ENCODE measurements at places on chromosomes 11 and 22.

DNA sequence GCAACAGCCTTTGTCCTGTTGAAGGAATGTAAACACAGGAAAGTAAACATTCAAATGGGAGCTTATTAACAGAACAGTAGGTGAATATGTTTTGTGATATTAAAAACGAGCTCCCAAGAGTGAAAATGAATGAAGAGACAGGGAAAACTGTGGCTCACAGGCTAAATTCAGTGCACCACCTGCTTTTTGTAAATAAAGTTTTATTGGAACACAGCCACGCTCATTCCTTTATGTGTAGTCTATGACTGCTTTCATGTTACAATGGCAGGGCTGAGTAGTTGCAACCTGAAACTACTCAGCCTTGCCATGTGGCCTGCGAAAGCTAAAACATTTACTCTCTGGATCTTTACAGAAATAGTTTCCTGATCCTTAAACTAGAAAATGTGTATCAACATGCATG lies 136.9 kb downstream of the MYO18B start:
- no peak for DNase-seq

DNA sequence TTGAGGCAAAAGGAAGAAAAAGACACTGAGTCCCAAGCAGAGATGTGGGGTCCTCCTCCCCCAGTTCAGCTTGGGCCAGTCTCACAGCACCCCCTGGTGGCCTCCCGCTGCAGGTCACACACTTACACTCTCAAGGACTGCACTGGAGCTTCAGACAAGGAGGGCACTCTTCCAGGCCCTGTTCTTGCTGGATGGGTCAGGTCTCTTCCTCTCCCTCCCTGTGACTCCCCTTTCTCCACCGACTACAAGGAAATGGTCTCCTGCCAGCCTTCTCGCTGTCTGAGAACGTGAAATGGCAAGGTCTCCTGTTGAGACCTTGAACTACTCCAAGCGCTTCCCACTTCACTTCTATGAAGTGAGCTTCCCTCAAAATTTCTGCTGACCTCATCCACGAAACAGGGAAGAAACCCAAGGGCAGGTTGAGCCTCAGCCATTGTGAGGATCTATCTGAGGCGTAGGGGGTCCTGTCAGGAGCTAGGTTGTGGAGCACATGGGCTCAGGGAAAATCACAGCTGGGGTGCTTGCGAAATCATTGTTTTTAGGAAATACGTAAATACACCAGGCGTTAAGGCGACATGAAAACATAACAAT lies 11.2 kb upstream of the IGLL1 start:
- no peak for DNase-seq

DNA sequence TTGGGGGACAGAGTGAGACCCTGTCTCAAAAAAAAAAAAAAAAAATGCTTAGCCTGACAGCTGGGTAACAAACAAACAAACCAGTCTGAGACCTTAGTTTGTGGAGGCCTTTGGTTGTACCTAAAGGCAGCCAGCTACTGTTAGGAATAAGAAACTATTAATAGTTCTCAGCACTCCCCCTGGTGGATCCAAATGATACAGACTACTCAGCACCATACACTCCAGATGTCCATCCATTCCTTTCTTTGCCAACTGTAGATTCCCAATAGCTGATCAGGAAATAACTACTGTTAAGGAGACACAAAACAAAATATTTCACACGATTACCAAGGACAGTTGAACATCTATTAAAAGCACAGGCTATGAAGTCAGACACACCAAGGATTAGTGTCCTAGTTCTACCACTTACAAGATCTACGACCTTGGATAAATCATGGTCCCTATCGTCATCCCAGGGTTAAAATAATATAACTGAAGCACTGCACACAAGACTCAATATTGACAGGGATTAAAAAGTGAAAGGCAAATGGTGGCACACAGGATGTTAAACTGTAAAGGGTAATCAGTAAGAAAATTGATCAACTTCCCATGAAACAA lies 17.2 kb downstream of the CLDN25 start:
- no peak for DNase-seq

- DNase-seq = no peak
These were observed 8.8 kb downstream of the SSTR3 start for GRCh38 chr22:37203354-37204044.

DNA sequence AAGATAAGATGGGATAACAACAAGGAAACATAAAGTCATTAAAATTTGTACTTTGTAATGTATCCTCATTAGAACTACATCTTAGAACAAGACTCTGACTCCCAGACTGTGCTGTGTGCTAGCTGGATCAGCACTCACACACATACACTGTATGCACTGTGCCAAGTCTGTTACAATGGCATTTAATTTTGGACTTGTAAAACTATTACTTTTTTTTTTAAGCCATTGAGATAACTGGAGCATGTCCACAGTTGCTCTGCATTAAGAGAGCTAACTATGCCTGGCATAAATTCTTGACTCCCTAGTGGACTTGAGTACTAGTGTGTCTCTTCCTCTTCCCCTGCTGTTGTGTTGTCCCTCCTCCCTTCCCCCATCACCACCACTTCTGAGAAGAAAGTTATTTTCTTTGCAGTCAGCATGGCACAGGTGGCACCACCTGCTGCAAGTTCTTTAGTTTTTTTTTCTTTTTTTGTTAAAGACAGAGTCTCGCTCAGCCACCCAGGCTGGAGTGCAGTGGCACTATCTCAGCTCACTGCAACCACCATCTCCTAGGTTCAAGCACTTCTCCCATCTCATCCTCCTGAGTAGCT lies 268.6 kb downstream of the TMEM135 start:
- DNase-seq = no peak

DNA sequence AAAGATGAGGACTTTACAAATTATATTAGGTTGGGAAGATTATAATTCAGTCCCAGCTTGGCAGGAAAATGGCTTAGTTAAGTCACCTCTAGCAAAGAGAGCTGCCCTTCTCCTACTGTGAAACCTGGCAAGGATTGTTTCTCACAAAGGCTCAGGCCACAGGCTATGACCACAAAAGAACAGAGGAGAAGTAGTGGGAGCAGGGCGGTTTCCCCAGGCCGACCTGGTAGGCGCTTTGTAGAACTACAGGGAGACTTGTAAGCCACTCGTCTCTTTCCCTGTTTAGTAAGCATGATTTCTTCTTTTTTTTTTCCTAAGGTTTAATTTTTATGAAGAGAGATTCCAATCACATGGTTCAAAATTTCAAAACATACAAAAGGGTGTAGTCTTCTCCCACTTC lies 4.6 kb downstream of the SNAP29 start:
- DNase-seq = no peak

DNA sequence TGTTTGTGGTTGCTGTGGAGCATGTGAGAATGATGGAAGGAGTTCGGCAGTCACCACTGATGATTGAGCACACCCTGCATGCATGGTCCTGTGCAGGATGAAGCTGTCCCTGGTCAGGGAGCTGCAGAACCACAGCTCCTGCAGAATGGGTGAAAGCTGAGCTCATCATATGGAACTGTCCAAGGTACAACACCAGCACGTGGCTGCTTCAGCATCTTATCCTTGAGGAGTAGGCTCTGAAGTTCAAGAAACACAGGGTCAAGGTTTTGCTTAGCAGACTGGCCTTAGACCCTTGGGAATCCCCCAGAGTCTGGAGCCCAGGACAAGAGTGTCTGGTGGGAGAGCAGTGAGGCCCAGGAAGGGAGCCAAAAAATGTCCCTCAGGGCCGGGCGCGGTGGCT lies 182.4 kb upstream of the LARGE1 start:
- no peak for DNase-seq

GRCh38 chr11:3015796-3016195 lies 23.7 kb upstream of the NAP1L4 start:
- no peak for DNase-seq

GRCh38 chr11:35150454-35150853 lies 11.5 kb downstream of the CD44 start:
- DNase-seq = no peak

DNA sequence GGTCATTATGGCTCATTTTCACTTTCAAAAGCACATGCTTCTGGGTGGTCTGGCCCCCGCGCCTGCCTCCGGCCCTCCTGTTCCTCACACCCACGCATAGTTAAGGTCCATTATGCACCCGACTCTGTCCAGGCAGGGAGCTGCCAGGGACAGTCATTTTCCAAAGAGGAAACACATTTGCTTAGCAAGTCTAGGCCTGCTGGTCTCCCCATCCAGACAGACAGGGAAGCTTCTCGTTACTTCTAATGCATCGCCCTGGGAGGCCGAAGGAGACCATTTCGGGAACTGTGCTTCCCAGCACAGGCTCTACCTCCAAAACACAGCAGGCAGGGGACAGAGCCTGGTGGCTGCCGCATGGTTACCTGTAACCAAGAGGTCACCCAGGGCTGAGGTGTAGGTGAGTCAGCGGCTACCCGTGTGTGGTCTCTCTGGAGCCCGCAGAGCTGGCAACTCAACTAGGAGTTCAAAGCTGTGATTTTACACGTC lies 87.1 kb upstream of the SHANK2 start:
- peak; percentile 40 for DNase-seq

DNA sequence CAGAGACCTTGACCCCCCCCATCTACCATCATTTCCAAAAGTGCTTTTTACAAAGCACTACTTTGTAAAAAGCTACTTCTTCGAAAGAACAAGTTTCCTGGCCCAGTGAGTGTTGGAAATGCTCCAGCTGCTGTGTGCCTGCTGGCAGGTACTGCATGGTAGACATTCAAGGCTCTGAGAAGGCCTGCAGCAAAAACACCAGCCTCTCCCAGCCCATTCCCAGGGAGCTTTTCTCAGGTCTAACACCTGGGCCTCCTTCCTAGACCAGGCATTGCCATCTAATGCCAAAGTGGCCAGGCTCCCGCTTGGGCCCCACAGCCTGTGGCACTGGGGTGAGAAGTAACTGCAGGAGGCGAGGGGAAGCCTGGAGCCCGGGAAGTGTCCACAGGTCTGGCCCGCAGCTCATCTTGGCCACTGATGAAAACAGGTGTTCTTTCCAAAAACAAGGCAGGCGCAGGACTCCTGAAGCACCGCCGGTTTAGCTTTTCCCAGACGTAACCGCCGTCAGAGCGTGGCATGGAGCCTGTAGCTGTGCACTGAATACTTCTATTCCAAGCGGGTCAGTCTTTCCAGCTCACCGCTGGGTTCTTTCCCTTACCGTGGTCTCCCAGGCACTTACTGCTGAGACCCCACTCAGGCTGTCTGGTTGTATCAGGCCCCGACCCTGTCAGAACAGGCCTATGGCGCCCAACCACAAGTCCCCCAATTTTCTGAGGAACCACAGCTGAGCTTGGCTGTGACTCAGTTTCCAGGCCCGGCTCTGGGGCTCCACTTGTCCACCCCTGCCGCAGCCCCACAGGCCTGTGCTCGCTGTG lies 1.2 kb upstream of the TCIRG1 start:
- DNase-seq = no peak

GRCh38 chr11:62394825-62395538 lies 23.9 kb upstream of the SCGB1A1 start:
- peak; percentile 89 for DNase-seq

- no peak for DNase-seq
These were observed 67.9 kb downstream of the PIWIL4 start for GRCh38 chr11:94635072-94635471.

GRCh38 chr22:48037618-48038017 lies 1275.2 kb downstream of the TBC1D22A start:
- no peak for DNase-seq

DNA sequence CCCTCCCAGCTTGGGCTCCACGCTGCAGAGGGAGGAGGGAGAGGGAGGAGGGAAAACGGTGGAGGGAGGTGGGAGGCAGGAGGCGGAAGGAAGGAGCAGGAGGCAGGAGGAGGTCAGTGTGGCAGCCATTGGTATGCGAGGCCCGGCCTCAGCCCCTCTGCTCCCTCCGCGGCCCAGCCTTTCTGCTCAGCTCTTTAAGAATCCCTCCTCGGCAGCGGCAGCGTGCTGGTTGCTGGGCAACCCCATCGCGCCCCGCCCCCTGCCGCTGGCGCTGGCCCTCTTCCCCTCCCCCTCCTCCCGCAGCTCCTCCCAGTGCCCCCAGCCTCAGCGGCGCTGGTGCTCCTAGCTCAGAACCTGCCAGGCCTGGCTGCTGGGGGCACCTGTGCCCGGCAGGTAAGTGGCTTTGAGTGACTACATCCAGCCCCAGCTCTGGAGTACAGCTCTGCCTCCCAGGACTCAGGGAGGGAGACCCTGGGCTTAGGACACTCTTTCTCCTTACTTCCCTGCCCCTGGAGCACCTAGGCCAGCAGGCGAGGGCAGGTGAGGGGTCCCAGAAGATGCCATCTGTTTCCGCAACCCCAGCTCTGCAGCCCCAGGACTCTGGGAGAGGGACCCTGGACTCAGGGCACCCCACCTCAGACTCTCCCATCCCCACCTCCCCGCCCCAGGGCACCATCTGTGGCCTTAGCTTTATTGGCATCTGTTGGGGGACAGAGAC lies 7.2 kb upstream of the FLRT1 start:
- DNase-seq = no peak

GRCh38 chr11:107769189-107769588 lies 57.3 kb upstream of the SLN start:
- no peak for DNase-seq
